ENCODE measurements at places on chromosomes 6 and 20.

- DNase-seq = no peak
These were observed 360.8 kb downstream of the QKI start for GRCh38 chr6:163775313-163775712.

DNA sequence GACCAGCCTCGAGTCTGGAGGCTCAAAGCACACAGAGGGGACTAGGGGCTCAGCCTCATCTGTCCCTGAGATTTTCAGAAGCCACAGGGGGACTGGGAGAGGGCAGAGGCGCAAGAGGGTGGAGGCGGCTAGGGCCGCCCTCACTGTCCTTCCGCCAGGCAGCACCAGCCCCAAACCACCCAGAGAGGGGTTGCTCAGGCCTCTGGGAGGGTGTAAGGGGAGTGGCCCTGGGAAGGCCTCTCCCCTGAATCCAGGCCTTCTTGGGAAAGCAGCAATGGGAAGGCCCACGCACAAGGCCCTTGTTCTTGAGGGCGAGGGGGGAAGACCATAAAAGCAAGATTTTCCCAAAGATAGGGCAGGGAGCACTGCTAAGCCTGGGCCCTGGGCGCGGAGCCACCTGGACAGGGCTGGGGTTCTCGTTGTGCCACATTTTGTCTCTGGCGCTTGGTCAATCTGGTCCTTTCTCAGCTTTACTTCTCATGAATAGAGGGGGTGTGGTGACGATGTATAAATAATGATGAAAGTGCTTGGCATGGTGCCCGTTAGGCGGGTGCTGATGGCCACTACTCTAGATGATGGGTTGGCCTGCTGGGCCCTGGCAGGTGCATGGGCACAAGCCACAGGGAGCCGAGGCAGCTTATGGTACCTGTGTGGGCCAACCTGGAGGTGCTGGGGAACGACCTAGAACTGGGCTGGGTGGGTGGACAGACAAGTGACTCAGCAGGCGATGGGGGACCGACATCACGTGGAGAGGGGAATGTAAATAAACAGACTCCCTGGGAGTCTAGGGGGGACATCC is 4.8 kb downstream of the SAMD10 start:
- DNase-seq = no peak

DNA sequence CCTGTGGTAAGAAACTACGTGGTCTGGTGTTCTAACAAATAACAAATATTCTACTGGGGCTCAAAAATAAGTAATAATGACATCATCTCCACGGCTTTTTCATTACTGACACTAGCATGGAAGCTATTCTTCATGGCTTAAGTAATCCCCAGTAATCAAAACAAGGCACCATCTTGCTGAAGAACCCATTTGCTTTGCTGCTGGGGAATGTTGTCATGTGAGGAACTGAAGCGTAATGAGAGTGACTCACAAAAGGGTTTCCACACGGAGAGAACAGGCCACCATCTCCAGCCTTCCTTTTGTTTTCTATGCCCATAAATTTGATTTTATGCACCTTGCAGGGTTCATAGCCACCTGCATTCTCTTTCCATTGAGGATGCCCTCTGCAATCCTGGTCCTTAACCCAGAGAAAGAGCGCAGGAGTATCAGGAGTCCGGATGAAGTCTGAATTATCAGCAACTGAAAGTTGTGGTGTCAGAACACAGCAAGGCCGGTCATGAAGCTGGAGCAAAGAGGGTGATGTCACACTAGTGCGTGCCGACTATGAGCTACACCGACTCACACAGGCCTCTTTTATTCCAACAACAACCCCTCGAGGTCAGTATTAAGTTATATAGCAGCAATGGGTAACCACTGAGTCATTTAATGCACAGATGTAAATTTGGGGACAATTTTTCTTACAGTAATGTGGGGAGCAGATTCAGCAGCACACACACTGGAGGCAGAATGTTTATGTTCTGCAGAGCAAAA is 173.7 kb upstream of the SSTR4 start:
- no peak for DNase-seq

DNA sequence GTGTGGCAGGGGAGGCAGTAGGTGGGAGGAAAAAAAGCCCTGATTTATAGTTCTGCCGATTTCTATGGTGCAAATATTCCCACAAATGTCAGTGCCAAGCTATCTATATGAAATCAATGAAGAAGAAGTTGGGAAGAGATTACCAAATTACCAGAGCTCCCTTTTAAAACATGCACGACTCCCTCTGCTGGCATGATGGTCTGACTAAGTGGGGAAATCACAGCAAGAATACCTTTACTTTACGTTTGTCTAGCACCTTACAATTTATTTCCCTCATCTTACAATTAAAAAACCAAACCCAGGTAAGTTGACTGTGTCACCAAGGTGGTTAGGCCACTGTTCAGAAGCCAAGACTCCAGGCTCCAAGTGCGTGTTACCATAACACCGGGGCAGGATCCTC is 55.6 kb downstream of the AGPAT4 start:
- no peak for DNase-seq

GRCh38 chr20:50460115-50460607 is 50.0 kb upstream of the PTPN1 start:
- no peak for DNase-seq

DNA sequence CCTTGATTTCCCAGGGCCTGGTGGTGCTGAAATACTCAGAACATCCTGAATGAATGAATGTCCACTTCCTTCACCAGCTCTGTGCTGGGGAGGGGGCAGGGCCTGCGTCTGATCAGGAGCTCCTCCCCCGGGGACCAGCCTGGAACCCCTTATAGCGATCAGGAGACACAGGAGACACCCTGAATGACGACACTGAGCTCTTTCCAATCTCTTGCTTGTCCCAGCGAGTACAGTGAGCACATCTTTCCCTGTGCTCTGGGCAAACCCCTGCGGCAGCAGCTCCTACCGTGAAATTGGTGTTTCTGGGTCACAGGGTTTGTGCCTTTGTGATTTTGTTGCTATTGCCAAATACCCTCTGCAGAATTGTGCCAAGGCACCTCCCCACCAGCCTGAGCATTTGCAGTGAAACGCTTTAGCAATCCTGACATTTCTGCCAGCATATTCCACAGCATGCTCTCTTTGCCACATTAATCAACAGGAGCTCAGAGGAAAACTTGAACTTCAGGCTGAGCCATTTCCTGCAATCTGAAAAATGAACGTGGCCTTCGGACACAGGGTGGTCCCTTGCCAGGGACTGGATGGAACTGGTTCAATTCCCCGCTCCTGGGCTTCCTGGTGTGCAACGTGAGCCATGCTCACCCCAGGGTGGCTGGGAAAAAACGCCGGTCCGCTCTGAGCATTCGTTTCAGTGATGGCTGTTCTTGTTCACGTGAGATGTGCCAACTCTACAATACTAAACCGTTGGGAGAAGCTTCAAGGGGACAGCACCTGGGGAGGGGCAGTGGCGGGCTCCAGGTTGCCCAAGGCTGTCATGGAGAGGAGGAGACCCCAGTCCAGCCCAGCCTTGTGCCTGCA is 23.1 kb upstream of the MRGBP start:
- DNase-seq = peak; percentile 52

GRCh38 chr20:47970282-47970903 is 185.1 kb upstream of the SULF2 start:
- DNase-seq = no peak

DNA sequence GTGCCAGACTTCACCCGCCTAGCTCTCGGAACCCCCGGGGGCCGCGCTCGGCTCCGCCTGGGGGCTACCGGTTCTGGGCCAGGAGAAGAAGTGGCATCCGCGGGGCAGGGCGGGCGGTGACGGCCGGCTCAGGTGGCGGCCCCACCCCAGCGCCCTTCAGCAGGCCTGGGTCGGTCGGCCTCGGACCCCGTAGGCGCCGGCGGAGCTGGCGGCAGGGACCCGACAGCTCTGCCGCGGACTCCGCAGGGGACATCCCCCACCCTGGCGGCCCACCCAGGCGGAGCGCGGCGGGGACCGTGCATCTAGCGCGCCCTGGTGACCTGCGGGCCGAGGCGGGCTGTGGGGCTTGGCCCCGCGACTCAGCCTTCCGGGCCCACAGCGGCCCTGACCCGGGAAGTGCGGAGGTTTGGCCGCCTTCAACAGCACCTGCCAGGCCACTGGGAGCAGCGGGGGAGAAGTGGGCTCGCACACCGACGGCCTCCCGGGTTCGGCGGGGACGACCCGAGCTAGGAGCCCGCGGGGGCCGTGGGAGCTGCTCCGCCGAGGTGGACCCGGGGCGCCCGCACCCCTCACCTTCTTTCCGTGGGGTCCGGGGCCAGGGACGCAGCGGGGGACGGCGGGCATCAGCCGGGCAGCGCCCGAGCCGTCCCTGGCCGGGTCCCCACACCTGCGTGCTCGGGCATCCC is 87.1 kb downstream of the TMEM242 start:
- DNase-seq = no peak

DNA sequence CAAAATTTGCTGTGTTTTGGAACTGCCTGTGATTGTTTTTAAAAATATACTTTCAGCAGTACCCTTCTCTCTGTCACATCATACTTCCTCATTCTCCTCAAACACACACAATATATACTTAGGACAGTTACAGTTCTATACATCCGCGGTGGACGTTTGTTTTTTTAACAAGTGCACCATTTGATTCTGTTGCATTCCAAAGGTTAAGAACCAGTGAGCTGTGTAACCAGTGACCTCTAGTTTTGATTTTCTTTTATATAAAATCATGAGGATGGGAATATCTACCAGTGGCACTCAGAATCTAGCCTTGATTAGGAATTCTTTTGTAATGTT is 152.8 kb downstream of the CARMIL1 start:
- no peak for DNase-seq

DNA sequence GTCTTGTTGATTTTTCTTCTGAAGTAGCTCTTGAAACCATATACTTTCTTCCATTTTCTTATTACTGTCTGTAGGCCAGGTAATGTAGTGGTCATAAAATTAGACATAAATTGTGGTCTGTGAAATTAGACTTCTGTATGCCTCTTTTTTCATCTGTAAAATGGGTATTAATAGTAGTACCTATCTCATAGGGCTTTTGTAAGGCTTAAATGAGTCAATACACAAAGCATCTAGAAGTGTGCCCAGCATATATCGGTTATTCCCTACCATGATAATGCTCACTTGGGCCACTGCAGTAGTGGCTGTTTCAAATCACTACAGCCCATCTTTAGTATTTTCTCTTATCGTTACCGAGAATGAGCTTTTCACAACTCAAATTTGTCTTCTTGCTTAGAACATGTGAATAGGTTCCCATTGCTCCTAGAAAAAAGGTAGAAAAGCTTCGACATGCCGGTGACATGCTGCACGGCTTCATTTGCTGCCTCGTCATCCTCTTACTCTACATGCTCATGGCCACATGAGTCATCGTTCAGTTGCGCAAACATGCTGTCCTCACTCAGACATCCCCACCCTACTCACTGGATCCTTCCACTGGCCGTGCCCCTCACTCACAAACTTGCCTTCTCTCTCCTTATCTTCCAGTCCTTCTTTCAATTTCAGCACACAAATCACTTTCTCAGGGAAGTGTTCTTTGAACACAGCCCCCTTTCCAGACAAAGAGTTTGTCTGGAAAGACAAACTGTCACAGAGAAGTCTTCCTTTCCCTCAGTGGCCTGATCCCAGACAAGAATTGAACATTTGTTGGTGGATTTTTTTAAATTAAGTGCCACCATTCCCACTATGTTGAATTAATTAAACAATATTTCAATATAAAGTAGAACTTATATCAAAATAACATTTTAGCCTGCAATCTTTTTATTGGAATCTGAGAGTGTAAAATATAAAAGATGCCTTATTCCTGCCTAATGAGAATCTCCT is 32.2 kb upstream of the ERVFRD-1 start:
- DNase-seq = no peak

DNA sequence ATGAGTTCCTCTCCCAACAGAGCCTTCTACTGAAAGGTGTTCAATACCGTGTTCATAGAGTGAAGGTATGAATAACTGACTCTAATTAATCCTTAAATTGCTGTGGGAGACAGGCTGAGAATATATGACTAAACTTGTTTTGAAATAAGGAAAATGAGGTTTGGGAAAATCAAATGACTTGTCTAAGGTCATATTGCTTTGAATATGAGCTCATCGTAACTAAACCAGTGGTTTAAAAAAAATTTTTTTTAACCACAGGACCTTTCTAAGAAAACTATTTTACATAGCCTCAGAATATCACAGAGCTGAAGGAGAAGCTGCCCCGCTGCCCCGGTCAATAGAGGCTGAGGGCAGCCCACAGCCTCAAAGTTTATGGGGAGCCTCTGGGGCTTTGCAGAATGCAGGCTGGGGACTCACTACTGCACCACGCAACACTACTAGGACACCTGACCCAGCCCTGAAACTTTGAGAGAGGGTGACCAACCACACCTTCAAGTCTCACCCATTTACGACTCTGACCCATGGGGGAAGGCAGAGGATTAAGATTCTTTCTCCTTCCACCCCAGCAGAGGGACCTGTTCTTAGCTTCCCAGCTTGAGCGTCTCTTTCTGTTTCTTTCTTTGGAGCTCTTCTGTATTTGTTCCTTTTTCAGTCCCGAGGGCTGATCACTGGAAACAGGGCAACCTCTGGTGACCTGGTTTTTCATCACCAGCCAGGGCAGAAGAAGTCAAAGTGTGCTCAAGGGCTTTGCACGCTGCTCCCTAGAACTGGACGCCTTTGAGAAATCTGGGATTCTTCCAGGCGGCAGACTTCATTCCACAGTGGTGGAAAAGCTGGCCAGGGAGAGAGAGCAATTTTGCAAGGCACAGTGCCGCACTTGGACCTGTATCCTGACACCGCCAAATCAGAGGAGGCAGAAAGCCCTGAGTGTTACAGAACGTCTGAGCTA is 220.2 kb downstream of the ATXN1 start:
- no peak for DNase-seq

GRCh38 chr20:51697096-51697826 is 70.9 kb downstream of the ATP9A start:
- no peak for DNase-seq

GRCh38 chr20:21618759-21619416 is 86.6 kb upstream of the PAX1 start:
- DNase-seq = no peak

DNA sequence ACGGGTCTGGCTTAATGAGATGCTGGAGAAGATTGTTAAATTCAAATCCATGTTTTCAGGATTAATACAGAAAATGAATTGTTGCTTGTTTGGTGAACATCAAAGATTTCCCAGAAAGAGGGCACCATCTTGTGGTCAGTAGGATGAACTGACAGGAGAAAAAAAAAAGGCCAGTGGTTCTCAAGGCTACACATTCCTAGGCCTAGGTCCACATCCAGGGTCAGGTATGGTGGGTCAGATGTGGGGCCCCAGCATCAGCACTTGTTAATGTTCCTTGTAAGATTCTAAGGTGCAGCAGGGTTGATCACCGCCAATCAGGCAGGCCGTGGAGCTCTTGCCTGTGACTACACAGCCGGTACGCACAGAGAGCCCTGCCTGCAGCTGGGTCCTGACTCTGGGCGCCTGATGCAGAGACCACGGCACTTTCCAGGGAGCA is 34.0 kb upstream of the FOXO3 start:
- no peak for DNase-seq

- DNase-seq = no peak
These were observed 91.3 kb upstream of the DTNBP1 start for GRCh38 chr6:15754035-15754705.

- DNase-seq = no peak
These were observed 6.5 kb upstream of the TUBB2B start for GRCh38 chr6:3233904-3234303.

Data from left hindlimb (tissue), 1 donor.